ENCODE measurements at places on chromosomes 7 and 10.
A peak's percentile ranks its signal among the peaks of the same experiment; 100 is the strongest.

DNA sequence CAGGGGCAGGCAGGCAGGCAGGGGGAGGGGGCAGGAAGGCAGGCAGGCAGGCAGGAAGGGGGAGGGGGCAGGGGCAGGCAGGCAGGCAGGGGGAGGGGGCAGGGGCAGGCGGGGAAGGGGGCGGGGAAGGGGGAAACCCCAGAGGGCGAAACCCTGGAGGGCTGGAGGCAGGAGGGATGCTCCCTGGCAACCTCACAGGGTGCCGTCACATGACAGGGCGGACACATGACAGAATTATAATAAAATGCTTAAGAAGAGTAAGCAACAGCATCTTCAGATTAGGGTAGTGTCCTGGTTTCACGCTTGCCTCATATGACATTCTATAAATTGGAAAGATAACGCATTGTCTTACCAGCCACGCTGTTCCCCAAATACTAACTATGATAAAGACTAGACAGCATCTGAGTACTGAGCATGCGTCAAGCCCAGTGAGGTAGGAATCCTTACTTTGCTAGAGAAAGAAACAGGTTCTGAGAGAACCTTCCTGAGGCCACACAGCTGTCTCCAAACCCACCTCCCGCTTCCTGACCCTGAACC is 131.6 kb downstream of the DIP2C start:
- no peak for DNase-seq

- DNase-seq = peak; percentile 50
These were observed 62.7 kb downstream of the CUZD1 start for GRCh38 chr10:122782911-122783310.

- no peak for DNase-seq
These were observed 660 bp downstream of the VCL start for GRCh38 chr10:73998623-73998928.

GRCh38 chr10:31151301-31151700 is 119.6 kb upstream of the ZNF438 start:
- no peak for DNase-seq

- no peak for DNase-seq
These were observed 478.2 kb upstream of the FOXK1 start for GRCh38 chr7:4203626-4204512.

DNA sequence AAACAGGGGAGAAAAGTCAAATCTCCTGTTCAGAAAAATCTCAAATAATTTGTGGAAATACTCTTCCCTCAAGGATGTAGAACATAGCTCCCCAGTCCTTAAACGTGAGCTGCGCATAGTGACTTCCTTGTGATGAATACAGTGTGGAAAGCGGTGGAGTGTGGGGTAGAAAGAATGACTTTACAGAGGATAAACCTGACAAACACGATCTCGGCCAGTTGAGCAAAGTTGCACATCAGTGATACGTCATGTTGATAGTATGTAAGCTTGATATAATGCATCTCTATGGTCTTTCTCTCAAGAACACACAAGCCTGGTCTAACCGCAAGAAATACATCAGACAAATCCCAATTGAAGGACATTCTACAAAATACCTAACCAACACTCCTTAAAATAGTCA is 32.0 kb upstream of the ZCCHC24 start:
- no peak for DNase-seq

DNA sequence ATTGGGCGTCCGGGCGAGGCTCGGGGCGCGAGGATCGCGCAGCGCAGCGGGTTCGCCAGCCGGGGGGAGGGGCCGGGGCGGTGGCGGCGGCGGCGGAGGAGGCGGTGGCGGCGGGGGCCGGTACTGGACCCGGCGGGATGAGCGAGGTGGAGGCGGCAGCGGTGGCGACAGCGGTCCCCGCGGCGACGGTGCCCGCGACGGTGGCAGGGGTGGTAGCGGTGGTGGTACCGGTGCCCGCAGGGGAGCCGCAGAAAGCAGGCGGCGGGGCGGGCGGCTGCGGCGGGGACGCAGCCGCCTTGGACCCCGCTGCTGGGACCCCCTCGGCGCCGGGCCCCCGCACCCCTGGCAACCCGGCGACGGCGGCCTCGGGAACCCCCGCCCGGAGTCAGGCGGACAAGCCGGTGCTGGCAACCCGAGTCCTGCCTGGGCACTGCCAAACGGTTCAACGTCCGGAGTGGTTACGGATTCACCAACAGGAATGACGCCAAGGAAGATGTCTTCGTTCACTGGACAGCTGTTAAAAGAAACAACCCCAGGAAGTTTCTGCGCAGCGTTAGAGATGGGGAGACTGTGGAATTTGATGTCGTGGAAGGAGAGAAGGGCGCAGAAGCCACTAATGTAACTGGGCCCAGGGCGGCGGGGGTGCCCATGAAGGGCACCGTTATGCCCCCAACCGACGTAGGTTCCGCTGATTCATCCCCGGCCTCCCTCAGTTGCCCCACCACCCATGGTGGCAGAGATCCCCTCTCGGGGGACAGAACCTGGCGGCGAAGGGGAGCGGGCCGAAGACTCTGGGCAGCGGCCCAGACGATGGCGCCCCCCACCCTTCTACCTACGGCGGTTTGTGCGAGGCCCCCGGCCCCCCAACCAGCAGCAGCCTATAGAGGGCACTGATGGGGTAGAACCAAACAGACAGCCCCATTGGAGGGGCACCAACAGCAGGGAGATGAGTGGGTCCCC is 100.3 kb upstream of the CPXM2 start:
- no peak for DNase-seq

GRCh38 chr10:96321822-96322221 is 17.6 kb downstream of the DNTT start:
- DNase-seq = no peak

DNA sequence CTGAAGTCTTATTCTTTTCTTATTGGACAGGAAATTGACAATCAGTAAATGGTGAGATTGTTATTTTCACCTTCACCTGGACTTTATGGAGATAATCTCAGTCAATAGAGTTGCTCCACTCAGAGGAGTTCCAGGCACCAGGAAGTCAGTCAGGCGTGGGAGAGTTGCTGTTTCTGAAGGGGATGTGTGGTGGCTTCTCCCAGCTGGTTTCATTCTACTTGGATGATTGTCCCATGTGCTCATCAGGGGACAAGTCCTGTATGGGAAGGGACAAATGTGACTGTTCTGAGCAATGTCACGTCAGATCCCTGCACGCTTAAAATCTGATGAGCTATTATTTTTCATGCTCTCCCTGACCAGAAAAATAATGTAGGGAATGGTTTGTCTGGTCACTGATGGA is 222.5 kb upstream of the PITRM1 start:
- DNase-seq = no peak

DNA sequence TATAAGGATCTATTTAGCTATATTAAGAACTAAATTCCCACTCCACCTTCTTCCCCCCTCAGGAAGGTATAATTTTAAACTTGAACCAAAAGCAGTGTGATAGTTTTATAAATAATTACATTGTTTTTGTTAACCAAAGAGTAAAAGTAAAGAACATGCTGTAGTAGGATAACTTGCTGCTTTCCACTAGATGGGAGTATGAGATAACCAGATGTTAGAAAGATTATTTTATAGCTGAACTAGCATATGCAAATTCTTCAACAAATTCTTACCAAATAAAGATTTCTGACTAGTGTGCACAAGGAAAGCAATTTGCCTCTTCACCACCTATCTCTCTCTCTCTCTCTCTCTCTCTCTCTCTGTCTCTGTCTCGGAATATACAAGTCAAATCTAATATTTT is 31.8 kb downstream of the TES start:
- DNase-seq = no peak

DNA sequence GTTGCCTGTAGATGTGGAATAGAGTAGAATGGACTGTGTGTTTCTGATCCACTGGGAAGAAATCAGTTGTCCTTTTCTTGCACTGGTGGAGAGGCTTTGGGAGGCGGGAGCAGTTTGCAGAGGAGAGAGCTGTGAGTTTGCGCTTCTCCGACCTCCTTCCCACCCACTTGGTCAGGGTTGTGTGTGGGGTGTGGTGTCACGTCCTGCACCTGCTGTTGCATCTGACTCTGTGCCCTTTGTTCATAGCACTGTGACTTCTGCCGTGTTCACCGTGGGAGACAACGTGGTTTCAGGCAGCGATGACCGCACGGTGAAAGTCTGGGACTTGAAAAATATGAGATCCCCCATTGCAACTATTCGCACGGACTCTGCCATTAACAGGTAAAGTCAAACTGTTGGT is 67.8 kb downstream of the WDR37 start:
- no peak for DNase-seq

- DNase-seq = no peak
These were observed 167.8 kb upstream of the AUTS2 start for GRCh38 chr7:69430384-69431021.

GRCh38 chr7:476736-477360 is 42.8 kb downstream of the PDGFA start:
- no peak for DNase-seq

- no peak for DNase-seq
These were observed 20.8 kb upstream of the JCAD start for GRCh38 chr10:30080161-30080560.

- DNase-seq = no peak
These were observed 383.9 kb downstream of the AUTS2 start for GRCh38 chr7:69982197-69982596.
